ENCODE measurements at places on chromosomes 6 and 20.
A peak's percentile ranks its signal among the peaks of the same experiment; 100 is the strongest.

DNA sequence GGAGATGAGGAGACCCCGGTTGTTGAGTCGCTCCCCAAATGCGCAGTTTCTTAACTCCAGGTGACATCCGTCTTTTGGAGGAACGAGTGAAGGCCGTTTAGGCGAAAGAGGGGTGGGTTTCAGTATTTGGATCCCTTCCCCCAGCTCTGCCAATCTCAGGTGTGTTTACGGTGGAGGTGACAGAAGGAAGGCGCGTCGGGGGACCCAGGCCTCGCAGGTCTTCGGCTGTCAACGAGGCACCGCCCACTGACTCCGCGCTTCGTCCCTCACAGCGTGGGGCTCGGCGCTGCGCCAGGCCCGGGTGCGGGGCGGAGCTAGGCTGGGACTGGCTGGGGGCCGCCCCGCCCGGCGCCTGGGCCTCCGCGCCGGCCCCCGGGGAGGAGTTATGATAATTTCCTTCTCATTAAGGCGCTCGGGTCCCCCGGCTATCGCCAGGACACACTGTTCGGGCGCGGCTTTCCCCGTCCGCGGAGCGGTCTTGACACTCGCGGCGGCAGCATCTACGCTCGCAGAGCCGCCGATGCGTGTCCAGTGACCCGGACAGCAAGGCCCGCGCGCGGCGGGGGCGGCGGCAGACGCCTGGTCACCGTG lies at the start of gene TFAP2C:
Gene TFAP2C, plus strand, starts transcription at position 434 of the 591 bp plus-strand sequence. CDS start 239 bp downstream, outside the sequence.
- no peak for DNase-seq

GRCh38 chr6:152268846-152269442 lies 368.2 kb downstream of the SYNE1 start:
- DNase-seq, result no peak

DNA sequence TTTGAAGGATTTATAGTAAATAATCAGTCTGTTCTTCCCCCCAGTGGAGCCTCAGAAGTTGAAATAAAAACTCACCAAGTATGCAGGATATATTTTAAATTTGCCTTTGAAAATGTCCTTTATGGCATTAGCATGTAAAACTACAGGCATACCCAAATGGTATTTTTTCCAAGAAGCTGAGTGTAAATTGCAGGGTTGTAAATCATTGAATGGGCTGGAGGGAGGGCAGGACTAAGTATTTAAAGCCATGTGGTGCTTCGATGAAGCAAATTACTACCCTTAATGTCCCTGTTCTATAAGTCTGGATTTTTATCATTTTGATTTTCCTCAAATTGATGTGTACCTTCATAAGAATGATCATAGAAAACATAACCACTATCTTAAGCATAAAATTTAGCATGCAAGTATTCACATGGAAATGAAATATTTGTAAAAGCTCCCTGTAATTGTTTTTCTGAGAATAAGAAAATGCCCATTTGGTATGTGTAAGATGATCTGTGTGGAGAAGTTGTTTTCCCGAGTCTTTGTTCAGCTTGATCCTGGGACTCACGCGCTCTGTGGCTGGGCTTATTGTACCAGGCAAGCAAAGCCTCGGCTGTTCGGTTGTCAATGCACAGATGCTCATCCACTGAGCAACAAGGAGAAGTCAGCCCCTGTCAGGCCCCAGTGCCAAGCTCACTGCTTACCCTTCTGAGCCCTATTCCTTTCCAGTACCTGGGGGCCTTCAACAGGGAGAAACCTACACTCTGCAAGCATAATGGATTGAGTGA lies 66.7 kb downstream of the CD164 start:
- DNase-seq, result no peak

DNA sequence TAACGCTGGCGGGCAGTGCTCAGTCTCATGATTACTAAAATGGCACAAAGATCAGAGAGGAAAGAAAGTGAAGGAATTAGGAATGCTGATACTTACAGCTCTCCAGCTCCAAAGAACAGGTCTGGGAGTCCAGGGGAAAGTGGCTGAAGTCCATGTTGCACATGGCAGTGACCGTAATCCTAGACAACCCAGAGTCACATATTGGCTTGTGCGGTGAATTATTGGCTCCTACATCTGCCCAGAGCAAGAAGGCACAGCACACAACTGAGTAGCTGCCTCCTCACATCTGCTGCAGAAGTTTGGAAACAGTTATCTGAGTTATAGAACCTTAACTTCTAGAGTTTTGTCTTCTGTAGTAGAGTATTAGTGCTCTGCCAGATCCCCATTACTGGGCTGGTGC lies 47.2 kb downstream of the GABRR2 start:
- DNase-seq, result no peak

DNA sequence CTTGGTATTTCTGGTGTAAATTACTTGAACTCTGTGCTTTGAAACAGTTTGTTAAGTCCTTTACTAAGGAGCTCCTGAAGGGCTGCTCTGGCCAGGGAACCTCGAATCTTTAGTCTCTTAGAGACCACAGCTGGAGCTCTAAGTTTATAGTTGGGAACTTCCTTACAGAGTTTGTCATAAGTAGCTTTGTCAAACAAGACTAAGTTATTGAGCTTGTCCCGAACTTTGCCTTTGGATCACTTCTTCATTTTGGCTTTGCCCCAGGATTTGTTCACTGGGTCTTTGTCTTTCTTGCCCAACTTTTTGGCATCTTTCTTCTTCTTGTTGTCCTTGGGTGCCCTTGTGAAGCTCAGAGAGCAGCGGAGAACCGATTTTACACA lies 64.8 kb downstream of the FAM50B start:
- DNase-seq, result no peak

GRCh38 chr6:6798448-6798860 lies 209.9 kb downstream of the LY86 start:
- DNase-seq, result no peak

GRCh38 chr20:62374331-62375152 lies 7.4 kb upstream of the LAMA5 start:
- no peak for DNase-seq

DNA sequence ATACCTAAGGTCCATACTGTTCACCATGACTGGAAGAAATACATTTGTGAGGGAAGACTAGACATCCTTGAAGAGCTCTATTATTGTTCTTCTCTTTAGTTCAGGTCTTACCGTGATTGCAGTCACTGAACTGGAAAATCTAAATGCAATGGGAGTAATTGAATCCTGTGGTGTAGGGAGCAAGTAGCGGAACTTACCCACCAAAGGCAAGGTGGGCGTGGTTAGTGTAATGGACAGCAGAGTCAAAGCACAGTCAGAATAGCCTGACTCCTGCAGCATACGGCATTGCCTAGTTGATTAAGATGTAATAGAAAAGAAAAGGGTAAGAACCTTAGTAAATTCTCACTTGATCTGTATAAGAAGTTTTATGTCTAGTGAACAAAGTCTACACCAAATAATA lies 679.7 kb upstream of the EPHA7 start:
- no peak for DNase-seq

DNA sequence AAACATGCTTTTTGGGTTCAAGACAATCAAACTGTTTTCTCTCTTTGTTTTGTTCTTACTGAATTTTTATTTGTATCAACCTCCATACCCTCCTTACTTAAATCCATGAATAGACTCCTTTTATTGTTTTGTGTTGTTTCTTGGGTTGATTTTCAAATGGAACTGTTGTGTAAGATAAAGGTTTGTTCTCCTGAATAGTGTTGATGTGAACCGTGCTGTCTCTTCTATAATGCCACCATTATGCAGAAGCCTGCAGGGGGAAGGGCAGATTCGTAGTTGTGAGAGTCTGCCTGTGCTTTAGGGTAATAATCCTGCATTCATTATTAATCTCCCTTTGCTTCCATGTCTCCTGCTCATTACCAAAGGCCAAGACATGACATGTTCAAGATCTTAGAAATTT lies 105.9 kb downstream of the CDKAL1 start:
- DNase-seq, result no peak

GRCh38 chr6:138242987-138243592 lies 24.8 kb upstream of the PBOV1 start:
- DNase-seq, result no peak

GRCh38 chr6:48071833-48072232 lies 39.2 kb downstream of the PTCHD4 start:
- no peak for DNase-seq

DNA sequence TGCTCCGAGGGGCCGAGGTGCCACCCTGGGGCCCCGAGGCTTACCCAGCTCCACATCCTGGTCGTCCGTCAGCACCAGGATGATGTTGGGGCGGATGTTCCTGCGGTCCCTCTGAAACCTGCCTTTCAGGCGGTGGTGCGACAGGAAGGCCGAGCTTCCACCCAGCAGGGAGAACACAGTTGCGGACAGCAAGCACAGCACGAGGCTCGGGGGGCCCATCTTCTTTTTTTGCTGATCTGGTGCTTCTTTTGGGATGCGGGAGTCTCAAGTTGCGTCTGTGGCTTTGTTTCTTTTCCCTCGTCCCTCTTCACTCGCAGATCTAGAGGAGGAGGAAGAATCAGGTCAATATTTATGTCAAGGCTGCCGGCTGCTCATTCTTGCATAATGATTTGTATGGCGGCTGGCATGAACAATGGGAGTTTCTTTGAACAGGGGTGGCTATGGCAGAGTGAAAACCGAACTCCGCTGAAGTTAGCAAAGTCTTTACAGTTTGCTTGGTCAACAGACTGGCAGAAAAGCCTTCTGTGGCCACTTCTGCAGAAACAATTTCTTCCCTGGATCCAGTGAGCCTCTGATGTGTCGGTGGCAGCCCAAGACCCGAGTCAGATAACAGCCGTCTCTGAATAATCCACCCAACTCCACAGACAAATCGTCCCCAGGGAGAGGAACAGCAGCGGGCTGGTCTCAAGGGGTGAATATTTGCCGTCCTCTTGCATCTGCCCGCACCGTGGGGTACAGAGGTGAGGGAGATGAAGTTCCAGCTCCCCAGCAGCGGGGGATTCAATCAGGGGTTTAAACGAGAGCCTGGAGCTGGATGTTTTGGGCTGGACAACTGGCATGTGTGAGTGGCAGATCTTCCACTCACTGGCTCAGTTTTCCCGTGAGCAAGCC lies 27.9 kb downstream of the SULF2 start:
- DNase-seq, result no peak

- no peak for DNase-seq
Measured at GRCh38 chr6:154361476-154361875, 4.9 kb upstream of the IPCEF1 start.

DNA sequence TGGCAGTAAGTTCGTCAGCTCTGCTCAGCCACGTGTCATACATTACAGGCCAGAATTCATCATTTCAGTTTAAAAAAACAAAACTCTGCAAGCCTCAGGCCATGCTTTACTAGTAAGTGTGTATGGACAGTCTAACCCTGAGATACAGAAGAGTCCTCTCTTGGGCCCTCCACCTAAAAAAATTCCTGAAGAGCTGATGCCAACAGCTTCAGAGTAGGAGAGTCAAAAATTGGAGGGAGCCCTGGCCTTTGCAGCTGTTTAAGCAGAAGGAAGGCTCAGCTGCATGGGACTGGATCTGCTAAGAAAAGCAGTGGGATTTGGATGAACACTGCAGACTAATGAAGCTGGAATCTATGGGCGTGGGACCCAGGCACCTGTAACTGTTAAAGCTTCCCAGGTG lies 47.2 kb upstream of the FAM8A1 start:
- DNase-seq, result no peak

DNA sequence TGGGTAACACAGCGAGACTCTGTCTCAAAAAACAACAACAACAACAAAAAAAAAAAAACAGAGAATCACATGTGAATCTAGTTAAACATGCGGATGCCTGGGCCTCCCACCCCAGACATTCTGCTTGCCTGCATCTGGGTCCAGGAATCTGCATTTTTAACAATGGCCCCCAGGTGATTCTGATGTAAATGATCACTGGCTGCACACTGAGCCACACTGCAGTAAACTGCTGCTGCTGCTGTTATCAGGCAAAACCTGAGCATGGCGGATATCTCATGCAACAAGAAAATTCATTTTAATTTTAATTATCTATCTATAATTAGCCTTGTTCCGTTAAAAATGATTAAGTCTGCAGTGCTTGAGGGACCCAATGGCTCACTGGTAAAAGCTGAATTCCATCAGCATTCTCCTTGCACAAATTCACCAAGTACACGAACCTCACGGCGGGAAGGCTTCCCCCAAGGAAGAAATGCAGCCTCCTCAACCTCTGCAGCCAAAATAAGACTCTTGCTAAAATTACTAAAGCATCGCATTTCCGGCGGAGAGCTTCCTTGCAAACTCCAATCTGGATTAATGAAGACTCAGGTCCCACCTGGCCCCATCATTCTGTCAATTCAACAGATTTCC lies 81.6 kb upstream of the SNX9 start:
- no peak for DNase-seq

GRCh38 chr6:36120539-36120938 lies 9.8 kb upstream of the MAPK13 start:
- DNase-seq, result peak; percentile 42

- DNase-seq, result no peak
Measured at GRCh38 chr6:122713138-122713537, 66.4 kb upstream of the FABP7 start.

GRCh38 chr6:43806043-43806757 lies 36.2 kb downstream of the VEGFA start:
- DNase-seq, result no peak

GRCh38 chr6:41327177-41327576 lies 8.2 kb upstream of the NCR2 start:
- no peak for DNase-seq

DNA sequence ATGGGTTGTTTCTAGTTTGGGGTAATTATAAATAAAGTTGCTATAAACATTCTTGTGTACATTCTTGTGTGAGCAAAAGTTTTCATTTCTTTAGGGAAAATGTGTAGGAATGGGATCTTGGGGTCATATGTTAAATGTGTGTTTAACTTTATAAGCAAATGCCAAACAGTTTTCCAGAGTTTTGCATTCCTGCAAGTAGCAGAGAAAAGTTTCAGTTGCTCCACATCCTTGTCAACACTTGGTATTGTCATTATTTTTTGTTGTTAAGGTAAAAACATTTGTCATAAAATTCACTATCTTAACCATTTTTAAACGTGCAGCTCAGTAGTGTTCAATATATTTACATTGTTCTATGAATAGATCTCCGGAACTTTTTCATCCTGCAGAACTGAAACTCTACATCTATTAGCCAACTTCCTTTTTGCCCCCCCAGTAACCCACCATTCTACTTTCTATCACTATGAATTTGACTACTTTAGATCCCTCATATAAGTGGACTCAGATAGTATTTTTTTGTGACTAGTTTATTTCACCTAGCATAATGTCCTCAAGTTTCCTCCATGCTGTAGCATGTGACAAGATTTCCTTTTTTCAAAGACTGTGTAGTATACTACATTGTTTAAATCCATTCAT lies 48.4 kb downstream of the PHACTR2 start:
- DNase-seq, result no peak

DNA sequence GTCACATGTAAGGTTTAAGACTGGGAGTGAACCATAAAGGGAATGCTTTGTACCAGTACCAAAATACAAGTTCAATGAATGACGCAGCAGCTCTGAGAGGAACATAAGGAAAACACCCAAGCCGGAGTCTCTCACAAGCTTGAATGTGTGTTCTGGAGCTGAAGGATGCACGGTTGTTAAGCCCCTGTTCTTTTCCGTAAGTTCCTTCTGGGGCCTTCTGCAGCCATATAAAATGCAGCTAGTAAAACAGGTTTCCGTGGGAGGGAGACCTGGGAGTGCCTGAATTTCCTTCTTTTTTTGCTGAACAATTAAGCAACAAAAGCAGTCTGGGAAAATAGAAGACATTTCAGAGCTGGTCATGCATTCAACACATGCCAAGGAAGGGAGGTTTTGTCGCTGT lies 73.2 kb upstream of the JAG1 start:
- no peak for DNase-seq

Data from stimulated activated CD4-positive, alpha-beta T cell treated with anti-CD3 and anti-CD28 coated beads, Interleukin-1b, Interleukin-23, amount 100 ng/mL, for 1 hour (primary cell).